GM03348 (cell line): ENCODE measurements at places on chromosomes 4 and X.

DNA sequence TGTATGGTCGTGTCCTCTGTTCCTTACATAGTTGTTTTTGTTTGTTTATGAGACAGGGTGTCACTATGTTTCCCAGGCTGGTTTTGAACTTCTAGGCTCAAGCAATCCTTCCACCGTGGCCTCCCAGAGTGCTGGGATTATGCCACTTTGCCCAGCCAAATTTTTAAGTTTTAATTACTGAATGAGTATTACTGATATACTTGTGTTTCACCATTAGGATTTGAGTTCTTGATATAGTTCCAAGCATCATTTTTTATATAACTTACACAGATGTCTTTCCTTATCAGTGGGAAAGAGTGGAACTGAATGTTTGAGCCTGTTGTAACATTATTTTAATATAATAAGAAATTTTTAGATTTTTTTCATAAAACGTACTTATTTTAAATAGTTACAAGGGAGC lies 20.4 kb downstream of the TMEM165 start:
- no peak for DNase-seq

GRCh38 chr4:58760100-58760499 lies 1649.9 kb upstream of the IGFBP7 start:
- DNase-seq = no peak

DNA sequence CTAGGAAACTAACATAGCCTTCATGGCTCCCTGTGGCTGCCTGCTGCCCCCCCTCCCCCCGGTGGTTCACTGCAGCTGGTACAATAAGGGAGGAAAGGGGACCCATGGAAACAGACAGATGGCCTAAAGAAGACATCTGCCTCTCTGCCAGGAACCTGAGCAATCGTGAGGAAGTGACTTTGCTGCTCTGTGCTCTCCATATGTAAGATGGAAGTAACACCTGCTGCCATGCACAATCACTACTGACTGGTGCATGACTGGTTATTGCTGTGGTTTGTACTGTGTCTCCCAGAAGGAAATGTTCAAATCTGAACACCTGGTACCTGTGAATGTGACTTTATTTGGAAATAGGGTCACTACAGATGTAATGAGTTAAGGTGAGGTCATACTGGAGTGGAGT lies 43.6 kb downstream of the CD99L2 start:
- DNase-seq = no peak

GRCh38 chrX:13764281-13764680 lies 29.7 kb downstream of the OFD1 start:
- DNase-seq = no peak

GRCh38 chr4:15738877-15739276 lies 36.0 kb downstream of the BST1 start:
- DNase-seq = peak; percentile 17

DNA sequence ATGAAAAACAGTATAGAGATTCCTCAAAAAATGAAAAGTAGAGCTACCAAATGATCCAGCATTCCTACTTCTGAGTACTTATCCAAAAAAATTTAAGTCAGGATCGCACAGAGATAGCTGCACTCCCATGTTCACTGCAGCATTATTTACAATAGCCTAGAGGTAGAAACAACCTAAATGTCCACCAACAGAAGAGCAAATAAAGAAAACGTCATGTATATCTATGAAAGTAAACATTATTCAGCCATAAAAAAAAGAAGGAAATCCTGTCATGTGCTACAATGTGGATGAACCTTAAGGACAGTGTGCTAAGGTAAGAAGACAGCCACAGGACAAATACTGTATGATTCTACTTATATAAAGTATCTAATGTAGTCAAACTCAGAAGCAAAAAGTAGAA lies 12.4 kb downstream of the THOC2 start:
- no peak for DNase-seq

DNA sequence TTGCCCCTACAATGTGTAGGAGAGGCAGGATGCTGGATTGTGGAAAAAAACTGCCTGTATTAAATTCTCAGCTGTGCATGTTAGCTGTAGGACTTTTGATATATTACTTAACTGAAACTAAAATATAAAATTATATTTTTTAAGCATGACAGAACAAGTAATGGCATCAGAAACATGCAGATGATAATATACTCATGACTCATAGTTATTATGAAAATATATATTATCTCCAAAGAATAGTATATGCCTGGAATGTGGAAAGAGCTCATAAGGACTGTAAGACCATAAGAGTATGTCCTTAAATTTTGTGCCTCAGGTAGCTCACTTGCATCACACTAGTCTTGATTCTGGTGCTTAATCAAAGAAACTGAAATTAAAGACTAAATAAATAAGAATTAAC lies 1100.6 kb downstream of the TECRL start:
- DNase-seq = no peak

GRCh38 chr4:55468724-55469123 lies 73.0 kb downstream of the TMEM165 start:
- no peak for DNase-seq

DNA sequence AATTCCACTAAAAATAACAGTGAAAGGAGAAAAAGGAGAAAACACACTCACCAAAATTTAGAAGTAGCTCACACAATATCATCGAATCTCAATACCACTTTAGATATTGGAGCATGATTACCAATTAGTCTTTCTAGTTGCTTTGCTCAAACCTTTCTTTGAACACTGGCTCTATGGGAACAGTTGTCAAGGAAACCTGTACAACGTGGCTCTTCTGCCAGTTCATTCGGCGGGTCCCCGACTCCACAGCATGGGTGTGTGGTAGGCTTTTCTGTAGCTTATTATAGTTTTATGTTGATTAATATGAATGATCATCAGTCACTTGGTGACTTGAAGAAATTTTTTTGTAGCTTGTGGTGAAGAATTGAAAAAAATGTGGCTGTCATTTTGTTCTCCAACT lies 50.2 kb upstream of the TMEM150C start:
- no peak for DNase-seq

DNA sequence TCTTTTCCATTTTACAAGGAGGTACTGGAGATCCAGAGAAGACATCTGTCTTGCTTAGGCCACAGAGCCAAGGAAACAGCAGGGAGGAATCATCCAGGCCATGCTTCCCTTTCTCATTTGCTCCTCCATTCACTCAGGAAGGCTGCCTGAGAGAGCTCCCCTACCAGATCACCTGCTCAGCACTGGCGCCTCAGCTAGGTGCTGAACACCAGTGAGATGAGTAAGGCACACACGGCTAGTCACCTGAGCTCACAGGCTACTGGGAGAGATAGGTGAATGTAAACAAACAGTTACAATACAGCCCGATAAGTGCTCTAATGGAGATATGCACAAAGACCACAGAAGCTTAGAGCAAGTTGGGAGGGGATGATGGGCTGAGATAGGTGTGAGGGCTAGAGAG lies 149.8 kb upstream of the ARHGEF9 start:
- DNase-seq = no peak

DNA sequence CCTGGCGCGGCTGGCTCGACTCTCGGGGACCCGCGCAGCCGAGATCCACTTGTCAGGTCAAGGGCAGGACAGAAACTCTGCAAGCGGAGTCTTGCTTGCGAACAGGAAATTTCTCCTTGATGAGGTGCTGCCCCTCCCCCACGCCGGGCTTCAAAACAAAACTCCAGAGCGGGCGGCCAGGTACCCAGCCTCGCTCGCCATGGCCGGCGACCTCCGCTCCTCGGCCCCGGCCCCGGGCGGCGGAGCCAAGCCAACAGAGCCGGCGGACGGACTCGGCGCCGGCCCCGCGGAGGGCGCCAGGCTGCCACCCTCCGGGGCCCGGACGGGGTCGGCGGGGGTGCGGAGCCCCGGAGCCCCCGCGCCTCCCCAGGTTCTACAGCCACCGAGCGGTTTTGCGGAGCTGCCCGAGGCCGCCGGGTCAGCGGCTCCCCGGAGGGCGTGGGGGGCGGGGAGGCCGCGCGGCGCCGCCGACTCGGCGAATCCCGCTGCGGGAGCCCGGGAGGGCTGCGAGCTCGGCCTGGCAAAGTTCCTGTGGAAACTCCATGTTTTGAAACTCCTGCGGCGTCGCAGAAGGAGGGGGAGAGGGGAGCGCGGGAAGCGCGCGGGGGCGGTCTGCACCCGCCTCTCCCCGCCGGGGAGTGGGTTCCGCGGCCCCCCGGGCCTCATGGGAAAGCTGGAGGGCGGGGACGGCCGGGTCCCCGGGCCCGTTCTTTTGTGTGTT lies 11.7 kb upstream of the BCOR start:
- DNase-seq = peak; percentile 67

- DNase-seq = no peak
These were observed 597.9 kb downstream of the GBA3 start for GRCh38 chr4:23290656-23291055.

DNA sequence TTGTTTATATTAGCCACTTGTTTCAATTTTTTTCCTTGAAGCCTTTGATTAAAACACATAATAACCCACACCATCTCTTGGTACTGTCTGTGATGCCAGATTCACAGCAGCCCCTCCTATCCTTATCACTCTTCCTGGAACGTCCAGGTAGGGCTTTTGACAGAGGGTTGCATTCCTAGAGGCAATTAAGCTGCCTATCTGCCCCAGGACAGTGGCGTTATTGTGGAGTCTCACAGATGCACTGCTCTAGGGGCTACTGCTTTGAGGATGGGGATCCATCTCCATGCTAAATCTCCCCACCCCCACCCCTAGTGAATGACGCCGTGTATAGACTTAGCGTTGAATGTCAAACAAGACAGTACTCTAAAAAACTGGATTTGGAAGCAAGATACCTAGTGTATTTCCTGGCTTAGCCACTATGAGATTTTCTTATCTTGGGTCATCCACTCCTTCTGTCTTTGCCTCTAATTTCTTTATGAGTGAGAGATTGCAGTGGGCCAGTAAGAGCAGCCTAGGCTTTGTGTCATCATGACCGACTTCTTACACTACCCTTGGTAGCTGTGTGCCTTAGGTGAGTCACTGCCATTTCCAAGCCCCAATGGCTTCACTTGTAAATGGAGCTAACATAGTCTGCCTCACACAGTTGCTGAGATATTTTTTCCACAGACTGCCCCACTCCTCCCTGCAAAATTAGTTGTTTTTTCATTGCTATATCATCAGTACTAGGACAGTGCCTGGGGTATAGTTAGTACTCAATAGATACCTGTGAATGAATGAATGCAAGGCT lies 90.9 kb downstream of the EGF start:
- no peak for DNase-seq

DNA sequence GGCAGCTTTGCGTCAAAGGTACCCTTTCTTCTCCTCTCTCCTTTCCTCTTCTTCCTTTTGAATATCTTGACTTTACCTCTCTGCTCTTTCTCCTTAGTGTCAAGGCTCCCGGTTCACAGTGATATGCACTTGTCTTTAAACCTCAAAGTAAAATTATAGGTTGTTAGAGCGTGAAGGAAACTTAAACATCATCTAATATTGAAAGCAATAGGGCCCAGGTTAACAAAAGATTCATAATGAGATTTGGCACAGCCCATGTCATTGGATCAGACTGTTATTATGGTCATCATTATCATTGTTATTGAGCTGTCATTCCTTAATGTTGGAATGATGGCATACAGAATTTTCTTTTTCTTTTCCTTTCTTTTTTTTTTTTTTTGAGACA lies 32.5 kb downstream of the FTHL17 start:
- DNase-seq = no peak

DNA sequence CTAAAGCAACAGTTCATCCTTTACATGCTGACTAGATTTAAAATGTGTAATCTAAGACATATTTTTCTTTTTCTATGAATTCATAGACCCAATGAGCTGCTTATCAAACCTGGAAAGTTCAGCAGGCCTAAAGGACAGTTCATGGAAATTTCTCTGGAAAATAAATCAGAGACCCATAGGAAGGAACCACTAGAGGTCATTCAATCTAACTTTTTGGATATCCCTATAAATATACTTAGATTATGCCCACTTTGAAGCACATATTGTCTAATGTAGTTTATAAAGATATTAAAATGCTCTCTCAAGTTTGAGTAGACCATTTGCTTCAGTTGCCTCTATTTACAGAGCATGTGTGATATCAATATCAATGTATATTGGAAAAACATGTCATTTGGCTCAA lies 473.0 kb downstream of the FAT4 start:
- DNase-seq = peak; percentile 6

DNA sequence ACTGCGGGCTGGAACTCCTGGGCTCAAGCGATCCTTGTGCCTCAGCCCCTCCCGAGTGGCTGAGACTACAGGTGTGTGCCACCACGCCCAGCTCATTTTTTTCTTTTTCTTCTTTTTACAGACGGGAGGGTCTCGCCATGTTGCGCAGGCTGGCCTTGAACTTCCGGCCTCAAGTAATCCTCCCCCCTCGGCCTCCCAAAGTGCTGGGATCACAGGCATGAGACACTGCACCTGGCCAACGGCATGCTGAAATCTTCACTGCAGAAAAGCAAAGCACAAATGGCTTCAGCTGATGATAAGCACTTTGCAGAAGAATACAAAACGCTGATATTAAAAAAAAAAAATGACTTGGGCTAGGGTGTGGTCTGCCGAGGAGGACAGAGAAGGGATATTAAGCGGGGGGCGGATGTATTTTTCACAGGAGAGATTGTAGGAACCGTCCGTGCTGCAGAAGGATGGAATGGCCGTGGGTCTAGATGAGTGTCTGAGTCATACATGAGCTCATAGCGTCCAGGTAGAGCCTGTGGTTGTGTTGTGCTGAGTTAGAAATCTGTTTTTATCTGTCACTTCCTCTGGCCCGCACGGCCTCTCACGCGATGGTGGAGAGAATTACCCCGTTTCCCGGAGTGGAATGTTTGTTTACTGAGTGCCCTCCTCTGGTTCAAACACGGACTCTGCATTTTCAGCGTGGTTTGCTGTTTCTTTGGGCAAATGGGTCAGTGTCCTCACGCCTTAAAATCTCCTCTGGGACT lies 8.5 kb upstream of the AKAP17A start:
- no peak for DNase-seq

- DNase-seq = no peak
These were observed 42.6 kb downstream of the ARFIP1 start for GRCh38 chr4:152822323-152822722.

GRCh38 chr4:174714393-174715211 lies 114.4 kb downstream of the GLRA3 start:
- peak; percentile 62 for DNase-seq

DNA sequence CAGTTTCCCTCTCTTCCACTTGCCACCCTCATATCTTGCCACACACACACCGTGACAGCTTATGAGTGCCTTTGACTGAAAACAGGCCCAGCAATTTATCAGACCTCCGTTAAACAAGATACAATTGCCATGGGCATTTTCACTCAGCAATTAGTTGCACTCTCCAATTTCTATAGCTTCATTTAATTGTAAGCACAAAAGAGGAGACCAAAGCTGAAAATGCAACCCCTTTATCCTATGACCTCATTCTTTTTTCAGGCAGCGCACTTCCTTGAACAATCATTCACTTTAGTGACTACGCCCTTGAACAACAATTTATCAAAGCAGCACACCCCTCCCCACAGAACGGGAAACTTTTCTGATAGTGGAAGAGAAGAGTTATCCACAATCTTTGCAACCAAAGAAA lies 4.1 kb downstream of the POF1B start:
- no peak for DNase-seq
